ENCODE measurements at places on chromosomes 7 and 10. TPM values are rescaled to one million over a fixed set of nuclear protein-coding genes. Genes with fewer than 3 reads are reported as not detected.

MRLN gene
- polyA plus RNA-seq, result not detected

NRAP gene
- 0.22 TPM for polyA plus RNA-seq

DNA sequence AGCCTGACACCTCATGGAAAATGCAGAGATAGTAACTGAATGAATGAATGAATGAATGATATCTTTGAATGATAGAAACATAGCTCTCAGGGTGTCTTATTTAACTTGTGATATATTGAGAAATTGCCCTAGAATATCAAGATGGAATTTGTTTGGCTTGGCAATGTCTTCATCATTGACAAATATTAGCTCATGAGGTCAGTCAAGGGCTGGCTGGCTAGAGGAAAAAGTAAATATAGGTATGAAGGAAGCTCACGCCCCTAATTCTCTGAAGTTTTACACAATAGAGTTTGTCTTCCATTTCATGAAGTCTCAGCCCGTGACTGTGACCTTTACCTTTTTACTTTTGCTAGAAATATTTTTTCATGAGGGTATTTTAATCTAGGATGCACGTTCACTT lies 305.2 kb downstream of the ADARB2 start:
- H3K27ac ChIP-seq, result no peak overlapping the region
- H3K36me3 ChIP-seq, result no peaks in the 10 kb centered on the region
- no peaks in the 10 kb centered on the region for H3K4me1 ChIP-seq
- H3K27me3 ChIP-seq, result no peaks in the 10 kb centered on the region

ZNF804B gene
- 0.03 TPM for polyA plus RNA-seq

DNA sequence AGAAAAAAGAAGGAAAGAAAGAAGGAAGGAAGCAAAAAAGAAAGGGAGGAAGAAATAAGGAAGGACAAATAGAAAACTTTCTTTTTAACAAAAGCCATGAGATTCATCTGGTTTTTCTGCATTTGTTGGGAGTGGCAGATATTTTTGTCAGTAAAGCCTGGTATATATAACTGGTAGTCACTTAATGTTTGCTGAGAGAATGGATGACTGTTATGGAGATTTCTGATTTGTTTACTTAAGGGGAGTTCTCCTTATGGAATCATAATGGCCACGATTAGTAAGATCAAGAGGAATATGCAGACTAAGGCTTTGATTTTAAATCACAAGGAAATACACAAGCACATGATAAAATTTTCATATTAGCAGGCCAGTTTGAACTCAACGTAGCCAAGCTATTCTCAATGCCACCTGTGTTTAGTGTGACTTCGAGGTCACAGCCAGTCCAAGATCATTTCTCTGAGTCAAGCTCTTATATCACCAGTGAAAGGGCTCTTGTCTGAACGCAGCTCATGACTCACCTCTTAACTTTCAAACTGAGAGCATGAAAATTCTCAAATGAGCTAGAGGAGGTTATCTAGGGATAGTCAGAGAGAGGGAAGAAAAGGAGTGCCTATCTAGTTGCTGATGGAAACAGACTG lies 445.1 kb upstream of the ZMIZ1 start:
- peak; percentile 77 for DNase-seq
- H3K4me1 ChIP-seq, result peaks cover 7% of the 10 kb centered on the region
- no peak overlapping the region for H3K4me3 ChIP-seq
- H3K27ac ChIP-seq, result no peak overlapping the region

FAM180A gene
- polyA plus RNA-seq, result not detected

RARRES2 gene
- polyA plus RNA-seq, result 34.9 TPM

DNA sequence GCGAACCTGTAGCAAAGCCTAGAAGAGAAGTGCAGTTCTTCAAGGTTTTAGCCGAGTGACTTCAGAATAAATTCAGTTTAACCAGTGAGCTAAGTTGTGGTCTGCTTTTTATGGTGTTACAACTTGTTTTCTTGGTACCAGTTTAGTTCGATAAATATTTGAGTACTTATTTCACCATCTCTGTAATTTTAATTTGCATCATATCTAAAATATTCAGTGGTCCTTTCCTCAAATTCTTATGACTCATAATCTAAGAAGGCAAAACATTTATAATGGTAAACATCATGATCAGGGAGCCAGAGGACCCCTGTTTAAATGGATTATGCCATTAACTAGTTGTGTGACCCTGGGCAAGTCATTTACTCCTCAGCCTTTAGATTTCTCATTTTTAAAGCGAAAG lies 4.1 kb upstream of the BMPER start:
- no peak for DNase-seq
- no peak overlapping the region for H3K4me3 ChIP-seq
- peaks cover 53% of the 10 kb centered on the region for H3K27me3 ChIP-seq
- no peaks in the 10 kb centered on the region for H3K36me3 ChIP-seq
- no peak overlapping the region for H3K27ac ChIP-seq

DNA sequence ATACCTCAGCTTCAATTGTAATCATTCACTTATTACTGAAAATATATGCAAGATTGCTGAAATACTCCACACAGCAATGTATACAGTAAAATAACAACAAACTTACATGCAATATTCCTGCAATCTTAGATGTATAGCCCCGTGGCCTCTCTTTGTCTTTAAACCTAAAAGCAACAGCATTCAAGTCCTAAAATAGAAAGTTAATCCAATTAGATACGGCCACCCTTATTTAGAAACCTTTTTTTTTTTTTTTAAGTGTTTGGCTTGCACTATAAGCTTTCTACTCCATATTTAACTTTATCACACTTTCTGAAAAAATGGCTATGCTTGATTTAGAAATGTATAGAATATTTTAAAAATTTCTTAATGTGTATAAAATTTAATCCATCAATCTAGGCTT lies 67.6 kb downstream of the IDE start:
- H3K27ac ChIP-seq, result no peak overlapping the region
- no peak for DNase-seq
- H3K4me1 ChIP-seq, result no peaks in the 10 kb centered on the region
- no peaks in the 10 kb centered on the region for H3K27me3 ChIP-seq
- H3K36me3 ChIP-seq, result peaks cover 10% of the 10 kb centered on the region
- no peak overlapping the region for H3K4me3 ChIP-seq

- H3K27ac ChIP-seq, result no peak overlapping the region
- H3K36me3 ChIP-seq, result no peaks in the 10 kb centered on the region
- H3K4me1 ChIP-seq, result no peaks in the 10 kb centered on the region
- H3K27me3 ChIP-seq, result no peaks in the 10 kb centered on the region
- no peak overlapping the region for H3K4me3 ChIP-seq
These were observed 73.4 kb downstream of the SORCS1 start for GRCh38 chr10:107091126-107091525.

DNA sequence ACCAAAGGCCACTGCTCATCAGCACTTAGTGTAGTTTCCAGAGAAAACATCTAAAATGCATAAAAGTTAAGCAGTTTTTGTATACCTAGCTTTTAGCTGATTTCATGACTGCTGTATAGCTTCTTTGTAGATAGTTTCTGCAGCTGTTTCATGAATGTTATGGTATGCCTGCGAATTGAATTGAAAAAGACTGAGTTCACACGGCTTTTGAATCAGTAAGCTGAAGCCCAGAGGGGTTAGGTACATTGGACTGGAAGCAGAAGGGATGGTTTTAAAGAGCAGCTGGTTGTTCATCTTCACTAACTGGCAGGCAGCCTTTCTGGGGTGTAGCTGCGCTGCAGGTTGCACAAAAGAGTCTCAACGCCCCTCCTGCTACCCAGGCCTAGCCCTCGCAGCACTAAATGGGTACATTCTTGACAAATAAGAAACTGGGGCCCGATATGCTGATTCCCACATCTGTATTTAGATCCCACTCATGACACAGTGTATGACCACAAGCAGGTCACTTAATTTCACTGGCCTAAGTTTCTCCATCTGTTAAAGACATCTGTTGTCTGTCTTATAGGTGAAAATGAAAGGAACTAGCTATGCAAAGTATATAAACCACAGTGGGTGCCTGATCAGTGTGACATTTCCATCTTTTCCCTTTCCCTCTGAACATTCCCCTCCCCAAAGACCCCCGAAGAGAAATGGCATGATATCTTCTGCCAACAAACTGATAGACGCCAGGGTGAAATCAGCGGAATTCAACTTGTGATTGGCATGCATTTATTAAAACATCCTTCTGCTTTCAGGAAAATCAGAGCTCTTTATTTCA lies 85.9 kb upstream of the AGBL3 start:
- no peaks in the 10 kb centered on the region for H3K27me3 ChIP-seq
- no peaks in the 10 kb centered on the region for H3K4me1 ChIP-seq
- H3K4me3 ChIP-seq, result no peak overlapping the region
- H3K27ac ChIP-seq, result no peak overlapping the region
- H3K36me3 ChIP-seq, result no peaks in the 10 kb centered on the region
- DNase-seq, result no peak

DNA sequence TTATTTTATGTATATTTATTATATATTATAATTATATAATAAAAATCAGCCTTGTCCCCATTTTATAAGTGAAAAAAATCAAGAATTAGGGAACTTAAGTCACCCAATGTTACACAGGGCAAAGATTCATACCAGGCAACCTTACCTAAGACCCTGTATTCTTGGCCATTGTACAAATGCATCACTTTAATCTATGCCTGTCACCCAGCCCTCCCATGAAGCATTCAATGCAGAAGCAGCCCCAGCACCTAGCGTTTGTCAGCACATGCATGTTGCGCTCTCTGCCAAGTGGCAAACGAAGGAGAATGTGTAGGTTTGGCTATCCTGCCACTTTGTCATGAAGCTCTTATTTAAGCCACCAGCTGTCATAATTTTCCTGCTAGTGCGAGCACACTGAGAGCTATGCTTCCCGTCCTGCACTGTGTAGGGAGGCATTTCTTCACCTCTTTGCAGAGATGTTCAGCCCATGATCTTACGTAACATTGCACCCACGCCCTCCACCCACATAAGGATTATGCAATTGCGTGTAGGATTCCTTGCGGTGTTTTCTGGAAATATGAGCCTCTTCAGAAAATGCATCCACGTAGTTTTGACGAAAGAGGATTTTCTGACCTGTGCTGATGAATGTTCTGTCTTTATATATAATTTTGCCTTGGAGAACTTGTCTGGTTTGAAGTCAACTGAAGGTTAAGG lies 7.7 kb upstream of the COBL start:
- no peak for DNase-seq
- no peaks in the 10 kb centered on the region for H3K27me3 ChIP-seq
- H3K4me3 ChIP-seq, result no peak overlapping the region

DNA sequence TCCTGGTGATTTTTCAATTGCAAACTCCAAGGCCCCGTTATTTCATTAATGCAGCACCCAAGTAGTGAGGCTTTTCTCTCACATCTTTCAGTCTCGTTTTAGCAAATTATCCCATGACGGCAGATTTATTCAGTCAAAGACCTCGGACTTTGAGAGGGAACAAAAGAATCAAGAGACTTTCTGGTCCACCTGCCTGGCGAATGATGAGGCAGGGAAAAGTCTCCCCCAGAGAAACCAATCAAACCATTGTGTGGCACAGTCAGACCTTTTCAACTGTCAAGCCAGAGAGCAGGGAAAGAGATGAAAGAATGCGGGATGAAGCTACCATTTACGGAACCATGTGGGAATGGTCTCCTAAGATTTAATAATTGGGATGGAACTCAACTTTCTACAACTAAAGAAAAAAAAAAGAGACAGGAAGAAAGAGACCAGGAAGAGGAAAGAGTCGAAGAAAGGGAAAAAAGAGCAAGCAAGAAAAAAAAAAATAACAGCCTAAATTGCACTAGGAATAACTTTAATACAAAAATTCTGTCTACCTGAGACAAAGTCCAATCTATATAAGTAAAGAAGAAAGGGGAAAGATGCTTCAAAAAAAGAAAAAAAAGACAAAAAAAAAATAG lies 22.8 kb downstream of the GLI3 start:
- DNase-seq, result no peak
- H3K4me1 ChIP-seq, result no peaks in the 10 kb centered on the region
- no peak overlapping the region for H3K4me3 ChIP-seq
- H3K36me3 ChIP-seq, result no peaks in the 10 kb centered on the region

DNA sequence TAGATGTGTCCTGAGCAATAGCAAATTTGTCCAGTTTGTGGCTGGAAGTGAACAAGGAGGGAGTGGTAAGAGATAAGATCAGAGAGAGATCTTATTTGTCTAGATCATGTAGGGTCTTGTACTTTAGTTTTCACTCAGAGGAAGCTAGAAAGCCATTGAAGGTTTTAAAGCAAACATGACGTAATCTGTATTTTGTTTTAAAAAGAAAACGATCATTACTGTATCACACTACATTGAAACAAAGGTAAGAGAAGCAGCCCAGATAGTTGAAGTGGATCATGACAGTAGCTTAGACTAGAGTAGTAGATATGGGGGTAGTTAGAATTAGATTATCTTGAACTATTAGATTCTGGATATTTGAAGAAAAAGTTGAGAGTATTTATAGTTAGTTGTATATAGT lies 23.6 kb upstream of the ZNF804B start:
- H3K36me3 ChIP-seq, result no peaks in the 10 kb centered on the region
- H3K4me3 ChIP-seq, result no peak overlapping the region
- H3K4me1 ChIP-seq, result no peaks in the 10 kb centered on the region
- DNase-seq, result no peak
- H3K27me3 ChIP-seq, result no peaks in the 10 kb centered on the region

GRCh38 chr7:151899513-151900360 lies 22.8 kb upstream of the PRKAG2 start:
- H3K4me1 ChIP-seq, result no peaks in the 10 kb centered on the region
- H3K27ac ChIP-seq, result no peak overlapping the region
- no peaks in the 10 kb centered on the region for H3K36me3 ChIP-seq
- no peaks in the 10 kb centered on the region for H3K27me3 ChIP-seq

DNA sequence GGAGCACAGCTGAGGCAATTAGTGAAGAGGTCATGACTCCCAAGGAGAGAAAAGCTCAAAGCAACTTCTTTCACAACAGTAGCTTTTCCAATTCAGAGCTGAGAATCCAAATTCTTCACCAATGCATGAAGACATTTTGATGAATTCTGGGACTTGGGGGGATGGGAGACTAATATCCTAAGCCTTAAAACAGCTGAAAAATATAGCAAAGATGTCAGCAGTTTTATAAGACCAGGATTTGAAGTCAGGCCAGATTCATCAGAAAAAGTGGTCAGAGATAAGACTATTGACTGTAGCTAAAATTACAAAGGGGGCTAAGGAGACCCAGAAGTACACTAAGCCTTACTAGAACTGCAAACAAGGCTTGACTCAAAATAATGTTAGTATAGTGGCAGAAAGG lies 51.6 kb downstream of the GPR141 start:
- H3K4me1 ChIP-seq, result no peaks in the 10 kb centered on the region
- no peak overlapping the region for H3K4me3 ChIP-seq
- no peaks in the 10 kb centered on the region for H3K27me3 ChIP-seq
- DNase-seq, result no peak
- H3K27ac ChIP-seq, result no peak overlapping the region
- no peaks in the 10 kb centered on the region for H3K36me3 ChIP-seq

NPSR1 gene
- not detected for polyA plus RNA-seq

Measured in small intestine (tissue), 16 donors.